NCI-H774 (cell line): ENCODE measurements at places on chromosomes 4 and X.
A peak's percentile ranks its signal among the peaks of the same experiment; 100 is the strongest.

DNA sequence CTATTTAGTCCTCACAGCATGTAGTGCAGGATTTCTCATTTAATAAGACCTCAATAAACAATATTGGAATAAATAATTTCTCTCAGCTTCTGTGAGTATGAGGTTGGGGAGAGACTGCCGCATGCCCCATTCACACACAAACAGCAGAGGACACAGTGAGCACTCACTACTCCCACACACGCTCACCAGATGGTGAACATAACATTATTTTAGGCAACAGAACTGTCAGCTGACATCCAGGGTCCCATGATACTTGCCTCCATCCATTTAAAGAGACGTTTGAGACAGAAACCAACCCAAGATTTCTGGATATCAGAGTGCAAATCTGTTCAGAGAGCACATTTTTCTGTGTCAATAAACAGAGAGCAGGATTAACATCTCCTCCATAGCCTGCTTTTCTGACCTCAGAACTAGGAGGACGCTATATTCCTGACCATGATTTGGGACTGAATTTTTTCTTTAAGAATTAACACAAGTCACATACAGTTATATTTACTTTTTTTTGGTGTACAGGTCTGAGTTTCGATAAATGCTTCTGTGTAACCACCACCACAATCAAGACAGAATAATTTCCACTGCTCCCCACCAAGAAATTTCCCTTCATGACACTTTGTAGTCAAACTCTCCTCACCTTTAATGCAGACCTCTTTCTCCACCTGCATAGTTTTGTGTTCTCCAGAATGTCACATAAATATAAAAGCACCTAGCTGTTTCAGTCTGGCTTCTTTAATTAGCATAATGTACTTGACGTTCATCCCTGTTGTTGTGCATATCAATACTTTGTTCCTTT is 16.7 kb downstream of the GPRIN3 start:
- DNase-seq = no peak

- no peak for DNase-seq
Observed at GRCh38 chr4:57249083-57249482, 138.9 kb upstream of the IGFBP7 start.

- no peak for DNase-seq
Observed at GRCh38 chrX:119325456-119325855, 73.7 kb upstream of the SLC25A43 start.

DNA sequence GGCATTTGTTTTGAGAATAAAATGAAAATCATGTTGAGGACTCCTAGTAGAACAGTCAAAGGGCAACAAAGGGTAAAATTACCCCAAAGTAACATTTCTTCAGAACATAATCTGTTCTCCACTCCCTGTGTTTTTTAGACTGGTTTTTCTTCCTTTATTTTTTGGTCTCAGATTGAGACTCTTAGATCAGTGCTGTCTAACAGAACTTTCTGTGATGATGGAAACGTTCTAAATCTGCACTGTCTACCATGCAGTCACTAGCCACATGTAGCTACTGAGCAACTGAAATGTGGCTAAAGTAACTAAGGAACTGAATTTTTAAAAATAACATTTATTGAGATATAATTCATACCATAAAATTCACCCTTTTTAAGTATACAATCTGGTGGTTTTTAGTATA is 19.8 kb downstream of the CASK start:
- no peak for DNase-seq

- DNase-seq = no peak
Observed at GRCh38 chrX:45068569-45068968, 132.1 kb downstream of the DIPK2B start.

- DNase-seq = peak; percentile 22
Observed at GRCh38 chr4:22897520-22898108, 204.9 kb downstream of the GBA3 start.
